Activated CD8-positive, alpha-beta memory T cell treated with anti-CD3 and anti-CD28 coated beads, Interleukin-2, amount 50 U/mL, for 48 hours (primary cell): ENCODE measurements at places on chromosomes 12 and 14.

DNA sequence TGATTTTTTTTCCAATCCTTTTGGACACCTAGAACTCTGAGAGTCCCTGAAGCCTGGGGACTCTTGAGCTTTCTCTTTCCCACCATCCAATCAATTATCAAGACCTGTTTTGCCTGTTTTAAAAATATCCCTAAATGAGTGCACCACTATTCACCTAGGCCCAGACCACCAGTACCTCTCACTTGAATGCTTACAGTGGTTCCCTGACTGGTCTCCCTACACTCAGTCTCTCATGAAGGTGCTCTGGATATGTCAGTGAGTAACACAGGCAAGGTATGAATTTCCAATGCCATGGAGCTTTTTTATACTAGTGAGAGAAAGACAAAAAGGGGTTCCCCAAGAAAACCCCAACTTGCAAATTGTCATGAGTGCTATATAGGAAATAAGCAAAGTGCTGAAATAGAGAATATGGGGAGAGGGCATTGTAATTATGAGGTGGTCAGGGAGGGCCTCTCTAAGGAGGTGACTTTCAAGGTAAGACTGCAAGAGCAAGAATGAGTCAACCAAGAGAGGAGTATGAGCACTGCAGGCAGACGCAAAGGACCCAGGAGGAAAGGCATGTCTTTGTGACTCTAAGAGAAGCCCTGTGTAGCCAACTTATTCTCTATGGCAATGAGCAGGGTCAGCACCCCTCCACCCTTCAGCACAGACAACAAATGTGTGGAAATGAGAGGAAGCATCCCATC lies 85.3 kb upstream of the MBIP start:
- no peak for DNase-seq

DNA sequence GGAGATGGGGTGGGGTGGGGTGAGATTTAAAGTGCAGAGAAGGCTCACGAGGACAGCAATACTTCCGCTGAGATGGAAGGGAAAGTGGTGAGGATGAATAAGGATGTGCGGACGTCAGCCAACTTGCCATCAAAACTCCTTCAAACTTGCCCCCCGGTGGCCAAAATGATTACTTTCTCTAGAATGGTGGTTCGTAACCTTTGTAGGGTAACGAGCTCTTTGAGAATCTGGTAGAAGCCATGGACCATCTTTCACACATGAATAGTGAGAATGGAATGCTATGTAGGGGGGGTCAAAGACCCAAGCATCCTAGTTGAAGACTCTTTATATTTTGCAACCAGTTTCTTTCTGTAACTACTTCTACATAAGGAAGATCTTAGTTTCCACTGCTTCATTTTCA lies 245.9 kb upstream of the DDHD1 start:
- no peak for DNase-seq

- DNase-seq = no peak
Measured at GRCh38 chr14:70904373-70904772, 2.9 kb upstream of the PCNX1 start.

DNA sequence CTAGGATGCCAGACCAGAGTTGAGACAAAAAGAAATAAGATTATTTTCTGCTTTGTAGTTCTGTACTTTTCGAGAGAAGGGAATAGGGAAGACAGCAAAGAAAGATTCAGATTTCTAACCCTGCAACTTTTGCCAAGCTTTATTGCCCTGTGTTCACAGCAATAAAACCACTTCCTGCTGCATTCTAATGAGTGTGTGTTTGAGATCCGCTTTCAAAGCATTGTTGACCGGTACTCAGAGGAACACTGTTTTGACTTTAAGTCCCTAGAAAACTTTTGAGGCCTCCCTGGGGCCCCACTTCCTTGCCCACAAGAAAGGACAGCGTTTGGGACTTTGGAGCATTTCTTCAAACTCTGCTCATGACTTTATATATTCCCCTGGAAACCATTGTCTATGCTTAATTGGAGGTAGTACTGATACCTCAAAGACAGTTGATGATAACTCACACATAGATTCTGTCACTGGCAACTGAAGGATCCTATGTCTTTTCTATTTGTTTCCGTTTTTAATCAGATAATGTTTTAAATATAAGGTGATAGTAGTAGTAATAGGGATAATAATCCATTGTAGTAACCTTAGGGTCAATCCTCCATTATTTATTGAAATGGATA lies 1.3 kb downstream of the RNASE6 start:
- no peak for DNase-seq

DNA sequence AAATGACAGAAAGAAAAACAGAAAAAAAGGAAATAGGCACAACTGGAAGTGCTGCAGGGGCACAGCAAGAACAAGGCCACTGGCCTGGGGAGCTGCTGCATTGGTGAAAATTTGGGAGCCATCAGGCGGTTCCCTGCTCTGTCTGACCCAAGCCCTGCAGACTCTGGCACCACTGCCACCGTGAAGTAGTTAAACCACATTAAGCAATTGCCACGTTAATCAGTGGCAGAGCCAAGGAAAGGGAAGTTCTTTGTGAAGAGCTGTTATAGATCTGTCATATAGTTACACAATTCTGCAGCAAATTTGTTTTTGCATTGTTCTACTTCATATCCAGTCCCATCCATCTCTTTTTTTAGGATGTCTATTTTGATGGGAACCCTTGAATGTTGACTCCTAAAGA lies 915.3 kb downstream of the FSCB start:
- DNase-seq = no peak

- DNase-seq = no peak
Measured at GRCh38 chr12:11749943-11750690, 100.6 kb downstream of the ETV6 start.

DNA sequence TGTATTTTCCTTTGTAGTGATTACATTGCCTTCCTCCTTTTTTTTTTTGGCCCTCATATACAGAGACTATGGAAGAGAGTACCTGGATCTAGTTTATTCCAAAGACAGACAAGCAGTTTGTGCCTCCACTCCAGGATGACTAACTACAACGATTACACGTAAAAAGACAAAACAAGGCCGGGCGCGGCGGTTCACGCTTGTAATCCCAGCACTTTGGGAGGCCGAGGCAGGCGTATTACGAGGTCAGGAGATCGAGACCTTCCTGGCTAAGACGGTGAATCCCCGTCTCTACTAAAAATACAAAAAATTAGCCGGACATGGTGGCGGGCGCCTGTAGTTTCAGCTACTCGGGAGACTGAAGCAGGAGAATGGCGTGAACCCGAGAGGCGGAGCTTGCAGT lies 2.2 kb downstream of the CERS5 start:
- DNase-seq = peak; percentile 45

DNA sequence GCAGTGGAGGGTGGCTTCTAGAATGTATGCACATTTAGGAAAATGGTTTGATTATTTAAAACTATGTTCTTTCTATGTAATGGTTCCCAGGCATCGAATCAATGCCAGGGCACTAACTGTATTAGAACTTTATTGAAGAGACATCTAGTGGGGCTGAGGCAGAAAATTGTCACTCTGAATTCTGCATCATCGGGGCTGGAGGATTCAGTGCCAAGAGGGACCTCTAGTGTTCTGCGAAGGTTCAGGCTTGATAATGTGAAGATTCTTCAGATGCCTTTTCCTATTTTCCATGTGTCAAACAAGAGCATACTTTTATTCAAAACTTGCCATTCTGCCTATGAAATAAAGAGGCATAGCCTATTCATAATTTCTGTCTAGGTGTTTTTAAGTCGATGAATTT lies 146.3 kb downstream of the CAND1 start:
- no peak for DNase-seq

GRCh38 chr12:25416516-25416915 lies 136.6 kb downstream of the LMNTD1 start:
- DNase-seq = no peak
